ENCODE measurements at places on chromosomes 2 and 18. TPM values are rescaled to one million over a fixed set of nuclear protein-coding genes. Genes with fewer than 3 reads are reported as not detected.

GRCh38 chr2:113901943-113902342, 12.1 kb downstream of the ACTR3 start:
- no peak for DNase-seq

GRCh38 chr2:118923371-118923770, 18.6 kb upstream of the MARCO start:
- DNase-seq, result no peak

SLC66A3 gene
- total RNA-seq, result 9.1 TPM

DNA sequence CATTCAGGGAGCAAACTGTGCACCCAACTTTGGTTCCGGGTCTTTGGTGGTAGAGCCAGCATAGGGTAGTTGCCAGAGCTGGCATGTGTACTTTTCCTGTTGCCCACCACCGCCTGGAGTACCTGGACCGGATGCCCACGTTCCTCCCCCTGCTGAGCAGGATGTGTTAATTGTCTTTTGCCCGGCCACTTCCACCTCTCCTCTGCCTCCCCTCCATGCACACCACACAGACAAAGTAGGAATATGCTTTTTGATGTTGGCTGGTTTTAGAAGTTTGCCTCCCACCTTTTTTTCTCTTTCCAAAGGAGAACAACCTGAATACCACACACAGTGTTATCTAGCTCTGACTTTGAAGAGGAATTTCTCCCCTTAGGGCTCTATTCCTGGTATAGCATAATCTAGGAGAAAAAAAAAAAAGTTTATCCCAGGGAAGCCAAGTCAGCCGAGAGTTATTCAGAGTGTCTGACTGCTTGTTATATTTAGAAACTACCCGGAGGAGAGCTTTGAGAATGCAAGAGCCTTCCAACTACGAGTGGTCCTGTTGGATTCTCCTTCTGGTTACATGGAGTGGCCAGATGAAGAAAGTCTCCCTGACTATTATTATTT, 111.9 kb downstream of the SETBP1 start:
- DNase-seq, result no peak

EVX2 gene
- total RNA-seq, result not detected

- DNase-seq, result no peak
These were observed 42.8 kb upstream of the ASB18 start for GRCh38 chr2:236306825-236307540.

- no peak for DNase-seq
These were observed 132.0 kb downstream of the CALCRL start for GRCh38 chr2:187316040-187316439.

DNA sequence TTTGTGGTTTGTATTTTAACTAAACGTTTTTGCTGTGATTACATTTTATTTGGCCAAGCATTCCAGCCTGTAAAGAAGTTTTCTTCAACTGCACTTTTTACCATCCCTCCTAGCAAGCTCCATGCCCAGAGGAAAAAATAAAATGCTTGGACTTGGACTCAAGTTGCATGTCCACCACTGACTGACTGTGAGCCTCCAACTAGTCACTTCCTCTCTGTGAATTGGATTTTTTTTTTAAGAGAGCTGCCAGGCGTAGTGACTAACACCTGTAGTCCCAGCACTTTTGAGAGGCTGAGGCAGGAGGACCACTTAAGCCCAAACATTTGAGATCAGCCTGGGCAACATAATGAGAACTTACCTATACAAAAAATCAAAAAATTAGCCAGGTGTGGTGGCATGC, 1185.2 kb upstream of the PIK3C3 start:
- DNase-seq, result no peak

TUBB8B gene
- total RNA-seq, result not detected

DNA sequence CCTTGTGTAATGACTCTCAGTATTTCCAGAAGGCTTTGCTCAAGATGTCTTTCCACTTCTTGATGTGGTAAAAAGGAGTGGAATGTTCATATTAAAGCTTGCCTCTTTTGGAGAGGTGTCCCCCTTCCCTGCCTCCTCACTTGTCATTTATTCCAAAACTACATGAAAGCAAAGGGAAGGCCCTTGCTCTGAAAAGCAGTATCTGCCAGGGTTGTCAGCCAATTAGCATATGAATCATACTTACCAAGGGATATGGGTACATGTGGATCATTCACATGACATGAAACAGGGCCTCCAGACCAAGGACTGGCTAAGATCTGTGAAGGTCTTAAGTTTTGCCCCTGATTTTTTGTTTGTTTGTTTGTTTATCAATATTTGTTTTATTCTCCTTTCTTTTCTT, 31.3 kb downstream of the ANXA4 start:
- no peak for DNase-seq

USP34 gene
- total RNA-seq, result 50.4 TPM

CABYR gene
- not detected for total RNA-seq

DNA sequence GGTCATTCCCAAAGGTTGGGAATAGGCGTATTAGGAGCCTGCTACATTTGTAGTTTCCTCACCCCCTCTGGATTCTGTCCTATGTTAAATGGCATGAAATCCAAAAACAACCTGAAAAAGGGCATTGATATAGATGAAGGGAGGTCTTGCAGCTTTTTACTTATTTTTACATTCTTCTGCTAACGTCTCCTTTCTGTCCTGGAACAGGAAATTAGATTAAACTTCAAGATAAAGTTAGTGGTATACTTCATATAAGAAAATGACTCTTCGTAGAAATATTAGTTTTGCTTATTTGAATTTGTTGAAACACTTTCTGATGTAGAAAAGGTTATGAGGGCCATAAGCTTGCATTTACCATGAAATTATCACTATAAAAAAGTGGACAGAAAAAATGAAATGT, 694.5 kb downstream of the ADCYAP1 start:
- no peak for DNase-seq

GRCh38 chr2:105455488-105456003, 56.7 kb upstream of the FHL2 start:
- no peak for DNase-seq

DNA sequence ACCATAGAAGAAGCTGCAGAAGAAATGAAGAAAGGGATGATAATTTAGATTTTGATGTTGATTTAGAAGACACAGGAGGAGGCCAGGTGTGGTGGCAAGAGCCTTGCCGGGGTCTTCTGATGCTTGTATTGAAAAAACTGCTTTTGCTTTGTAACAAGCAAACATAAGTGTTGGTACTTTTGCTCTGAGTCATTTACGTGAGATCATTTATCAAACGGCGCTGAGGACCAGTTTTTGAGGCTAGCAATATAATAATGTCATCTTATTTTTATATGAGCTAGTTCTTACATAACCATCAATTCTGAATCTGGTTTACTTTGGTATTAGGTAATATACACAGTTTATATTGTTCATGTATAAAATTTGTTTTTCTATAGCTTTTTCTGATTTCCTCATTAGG, 30.6 kb downstream of the SPTBN1 start:
- no peak for DNase-seq

- no peak for DNase-seq
These were observed 5.4 kb upstream of the ZAP70 start for GRCh38 chr2:97708048-97708380.

ITGB6 gene
- total RNA-seq, result 0.68 TPM

GRCh38 chr2:28108143-28108542, 217.6 kb downstream of the BABAM2 start:
- DNase-seq, result no peak

DNA sequence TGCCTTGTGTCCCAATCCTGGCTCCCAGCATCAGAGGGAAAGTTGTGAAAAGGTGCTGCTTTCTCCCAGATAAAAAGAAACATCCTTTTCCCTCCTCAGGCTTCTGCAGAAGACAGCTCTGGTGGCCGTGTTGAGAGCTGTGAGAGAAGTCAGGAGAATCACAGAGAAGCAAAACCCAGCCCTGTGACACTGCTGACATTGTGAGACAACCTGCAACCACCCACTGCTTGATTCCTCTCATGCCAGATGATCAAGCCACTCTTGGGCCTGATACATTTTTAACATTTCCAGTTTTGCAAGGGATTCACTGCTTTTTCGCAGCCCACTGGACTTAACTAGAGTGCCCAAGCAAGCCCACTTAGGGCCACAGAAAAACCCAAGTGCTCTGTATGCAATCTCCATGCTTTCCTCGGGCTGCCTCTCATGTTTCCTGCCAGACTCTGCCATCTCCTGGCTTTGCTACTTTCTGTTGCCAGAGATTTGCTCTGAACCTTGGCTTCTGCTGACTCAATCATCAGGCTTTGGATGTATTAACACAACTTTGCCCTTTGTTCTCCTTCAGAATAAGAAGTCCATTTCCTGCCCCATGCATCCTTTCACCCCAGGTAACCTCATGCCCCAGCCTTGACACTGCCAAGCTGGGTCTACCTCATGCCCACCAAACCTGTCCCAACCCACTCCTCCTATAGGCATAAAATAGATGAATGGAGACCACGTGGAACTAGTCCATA, 24.9 kb upstream of the TTR start:
- no peak for DNase-seq

- no peak for DNase-seq
These were observed 63.2 kb upstream of the TMEM17 start for GRCh38 chr2:62568983-62569837.

GRCh38 chr2:149089068-149089467, 50.6 kb downstream of the LYPD6B start:
- no peak for DNase-seq

DNA sequence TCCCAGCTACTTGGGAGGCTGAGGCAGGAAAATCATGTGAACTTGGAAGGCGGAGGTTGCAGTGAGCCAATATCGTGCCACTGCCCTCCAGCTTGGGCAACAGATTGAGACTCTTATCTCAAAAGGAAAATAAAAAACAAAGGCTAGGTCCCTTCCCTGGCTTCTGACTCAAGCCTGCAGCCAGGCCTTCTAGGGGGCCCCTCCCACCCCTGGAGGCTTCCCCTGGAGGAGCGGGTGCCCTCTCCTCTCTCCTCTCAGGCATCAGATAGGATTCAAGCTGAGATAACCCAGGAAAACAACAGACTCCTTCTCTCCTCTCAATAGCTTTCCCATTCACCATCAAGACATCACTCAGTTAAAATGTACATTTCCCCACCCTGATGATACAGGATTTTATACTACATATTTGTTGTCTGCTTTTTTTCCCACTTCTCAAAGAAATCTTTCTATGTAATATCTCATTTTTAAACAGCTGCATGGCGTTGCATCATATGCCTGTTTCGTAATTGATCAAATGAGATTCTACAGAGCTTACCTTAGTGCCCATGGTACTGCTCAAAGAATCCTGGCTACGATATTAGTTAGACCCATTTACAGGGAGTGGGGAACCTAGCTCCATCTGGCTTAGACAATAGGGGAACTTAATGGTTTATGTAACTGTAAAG, 20.6 kb upstream of the C2orf72 start:
- DNase-seq, result no peak

GRCh38 chr18:61731693-61732376, 161.0 kb downstream of the RNF152 start:
- DNase-seq, result no peak

- DNase-seq, result no peak
These were observed 135.8 kb downstream of the SETBP1 start for GRCh38 chr18:44816477-44816876.

Data from right lobe of liver (tissue), 6 donors.